ENCODE measurements at places on chromosomes 1 and 21.

- DNase-seq: no peak
Observed at GRCh38 chr1:41381692-41382479, 20.7 kb downstream of the FOXO6 start.

DNA sequence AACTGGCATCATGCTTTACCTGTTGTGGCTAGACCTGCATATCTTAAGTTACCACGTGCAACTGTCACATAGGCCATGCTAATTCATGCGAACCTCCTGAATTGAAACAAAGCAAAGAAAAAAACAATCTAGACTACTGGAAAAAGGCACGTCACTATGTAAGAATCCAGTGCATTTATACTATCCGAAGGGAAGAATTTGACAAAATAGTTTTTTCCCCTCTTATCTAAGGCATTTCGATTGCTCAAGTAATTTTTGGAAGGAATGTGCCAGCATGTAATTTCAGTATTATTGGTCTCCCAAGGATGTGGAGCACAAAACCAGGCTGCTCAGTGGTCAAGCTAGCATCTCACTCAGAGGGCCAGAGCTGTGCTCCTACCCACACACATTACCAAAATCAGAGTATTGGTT is 31.5 kb upstream of the C1orf198 start:
- DNase-seq: no peak

GRCh38 chr21:25115021-25115420 is 492.3 kb downstream of the MRPL39 start:
- no peak for DNase-seq

DNA sequence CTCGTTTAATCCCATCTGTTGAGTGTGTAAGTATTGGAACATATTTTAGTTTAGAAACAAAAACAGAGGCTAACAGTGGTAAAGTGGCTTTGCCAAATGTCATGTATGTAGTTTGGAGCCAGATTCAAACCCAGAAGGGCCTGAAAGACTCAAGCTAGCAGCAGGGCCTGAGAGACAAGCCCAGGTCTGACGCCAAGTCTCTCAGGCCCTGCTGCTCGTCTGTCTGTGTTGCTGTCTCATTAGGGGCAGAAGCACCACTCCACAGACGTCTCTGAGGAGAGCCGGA is 8.3 kb downstream of the CITED4 start:
- DNase-seq: no peak

GRCh38 chr1:92219028-92219427 is 1.3 kb downstream of the C1orf146 start:
- DNase-seq: no peak

DNA sequence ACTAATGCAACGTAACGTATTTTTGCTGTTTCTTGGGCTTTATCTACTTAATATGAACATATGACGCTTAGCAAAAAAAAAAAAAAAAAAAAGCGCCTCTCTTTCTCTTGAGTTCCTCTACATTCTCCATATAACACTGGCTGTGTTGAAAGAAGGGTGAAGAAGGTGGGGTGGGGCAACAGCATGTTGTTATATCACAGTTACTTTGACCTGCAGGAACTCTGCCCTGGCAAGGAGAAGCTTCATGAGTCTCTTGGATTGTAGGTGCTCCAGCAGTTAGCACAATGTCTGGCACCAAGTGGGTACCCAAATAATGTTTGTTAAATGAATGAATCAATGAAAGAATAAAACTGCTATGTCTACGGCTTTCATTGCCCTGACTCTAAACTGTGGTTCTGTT is 162.6 kb downstream of the ATG4C start:
- no peak for DNase-seq

GRCh38 chr1:86750076-86750475 is 45.7 kb downstream of the SH3GLB1 start:
- DNase-seq: no peak

- DNase-seq: no peak
Observed at GRCh38 chr1:108750476-108751181, 4.2 kb downstream of the STXBP3 start.

- no peak for DNase-seq
Observed at GRCh38 chr1:68470388-68470970, 20.7 kb upstream of the RPE65 start.

DNA sequence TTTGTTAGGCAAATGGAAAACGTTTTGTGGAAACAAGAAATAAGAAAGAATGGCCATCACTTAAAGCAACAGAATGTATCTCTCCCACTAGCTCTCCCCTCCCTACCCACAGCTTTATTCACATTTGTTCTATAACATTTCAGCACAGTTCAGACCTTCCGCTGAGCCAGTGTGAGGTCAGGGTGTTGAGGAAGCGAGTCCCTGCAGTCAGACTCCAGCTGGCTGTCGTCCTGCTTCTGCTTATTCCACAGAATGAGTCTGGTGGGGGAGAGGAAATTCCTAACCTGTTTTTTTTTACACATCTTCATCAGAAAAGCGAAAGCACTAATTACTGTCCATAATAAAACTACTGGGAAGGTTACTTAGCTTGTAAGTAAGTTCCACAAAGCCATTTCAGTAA is 39.0 kb downstream of the MRPL39 start:
- DNase-seq: no peak

- DNase-seq: no peak
Observed at GRCh38 chr1:162065016-162065415, 4.5 kb upstream of the NOS1AP start.

DNA sequence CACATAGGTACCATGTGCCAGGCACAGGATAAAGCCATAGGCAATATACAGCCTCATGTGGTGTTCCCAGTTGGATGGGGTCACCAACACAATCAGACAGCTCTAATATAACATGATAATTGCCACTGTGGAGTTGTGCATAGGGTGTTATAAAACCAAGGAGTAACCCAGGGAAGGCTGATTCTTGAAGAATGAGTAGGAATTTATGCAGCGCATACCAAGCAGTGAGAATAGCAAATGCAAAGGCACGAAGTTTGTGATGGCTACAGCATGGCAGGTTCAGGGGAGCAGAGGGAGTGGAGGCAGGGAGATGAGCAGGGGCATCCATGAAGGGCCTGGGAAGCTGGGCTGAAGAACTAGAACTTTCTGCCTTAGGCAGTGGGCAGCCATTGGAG is 20.4 kb upstream of the SLC2A1 start:
- DNase-seq: no peak

GRCh38 chr1:33180911-33181890 is 642 bp downstream of the TRIM62 start:
- no peak for DNase-seq

DNA sequence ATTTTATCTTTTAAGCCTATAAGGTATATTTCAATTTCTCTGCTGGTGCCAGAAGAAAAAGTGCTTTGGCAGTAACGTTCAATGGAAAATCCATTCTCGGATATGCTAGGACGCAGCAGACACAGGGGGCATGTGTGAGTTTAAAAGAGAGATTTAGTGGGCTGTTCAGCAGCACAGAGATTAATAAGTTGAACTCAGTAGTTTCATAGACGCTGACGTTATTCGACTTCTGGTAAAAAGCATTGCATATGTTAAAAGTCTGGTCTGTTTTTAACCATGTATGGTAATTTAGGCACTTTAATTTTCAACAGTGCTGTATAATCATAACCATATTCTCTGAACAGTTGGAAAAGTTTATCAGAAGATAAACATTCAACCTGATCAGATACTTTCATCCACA is 99.6 kb downstream of the ATP6V1G3 start:
- DNase-seq: no peak

GRCh38 chr1:22754106-22754768 is 43.6 kb downstream of the EPHB2 start:
- no peak for DNase-seq

DNA sequence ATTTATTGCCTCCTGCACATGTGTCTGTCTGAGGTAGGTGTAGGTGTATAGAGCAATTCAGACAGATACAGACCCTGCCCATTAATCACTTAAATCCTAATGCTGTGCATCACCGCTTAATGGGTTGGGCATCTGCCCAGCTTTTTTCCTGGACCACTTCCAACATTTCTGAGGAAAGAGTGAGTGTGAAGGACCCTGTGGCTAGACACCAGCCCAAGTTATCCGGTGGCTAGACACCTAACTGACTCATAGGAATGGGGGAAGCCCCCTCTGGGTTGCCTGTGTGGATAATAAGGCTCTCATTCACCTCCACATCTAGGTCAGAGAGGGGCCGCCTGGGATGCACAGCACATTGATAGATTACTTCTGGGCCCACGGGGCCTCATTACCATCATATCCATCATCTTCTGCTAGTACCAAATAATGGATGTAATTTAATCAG is 121.1 kb upstream of the RAVER2 start:
- DNase-seq: no peak

DNA sequence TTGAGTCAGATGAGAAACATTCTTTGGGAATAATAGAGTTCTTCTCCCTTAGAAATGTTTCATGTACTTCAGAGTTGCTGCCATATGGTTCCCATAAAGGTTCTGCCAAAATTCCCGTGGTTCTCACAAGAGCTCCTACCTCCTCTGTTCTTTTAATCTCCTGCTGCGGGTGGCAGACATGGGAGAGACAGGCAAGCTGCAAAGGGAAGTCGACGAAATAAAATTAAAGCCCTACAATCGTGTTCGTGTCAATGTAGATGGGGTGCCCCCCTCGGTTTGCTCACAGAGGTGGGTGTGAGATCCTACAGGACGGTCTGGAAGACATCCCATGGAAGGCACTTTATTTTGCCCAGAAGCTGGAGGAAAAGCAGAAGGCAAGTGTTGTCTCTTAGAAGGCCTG is 276.0 kb downstream of the RWDD3 start:
- DNase-seq: no peak

GRCh38 chr1:31095298-31095981 is 29.9 kb upstream of the PUM1 start:
- DNase-seq: no peak
